ENCODE measurements at places on chromosomes 16 and 17. TPM values are rescaled to one million over a fixed set of nuclear protein-coding genes. Genes with fewer than 3 reads are reported as not detected.
A peak's percentile ranks its signal among the peaks of the same experiment; 100 is the strongest.

DNA sequence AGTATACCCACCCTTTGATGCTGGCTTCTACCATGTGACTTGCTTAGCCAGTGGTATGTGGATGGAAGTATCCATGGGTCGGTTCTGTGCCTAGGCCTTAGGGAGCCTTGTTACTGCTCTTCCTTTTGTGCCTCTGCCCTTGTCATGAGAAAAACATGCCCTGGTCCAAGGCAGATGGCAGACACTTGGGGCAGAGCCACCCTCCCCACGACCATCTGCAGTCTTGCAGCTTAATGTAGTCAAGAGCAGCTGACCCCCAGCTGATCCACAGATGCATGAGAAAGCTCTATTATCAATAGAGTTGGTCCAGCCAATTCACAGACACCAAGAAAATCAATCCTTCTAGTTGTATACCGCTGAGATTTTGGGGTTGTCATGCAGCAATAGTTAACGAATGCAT, 95.7 kb downstream of the SLC39A11 start:
- no peak for DNase-seq

DNA sequence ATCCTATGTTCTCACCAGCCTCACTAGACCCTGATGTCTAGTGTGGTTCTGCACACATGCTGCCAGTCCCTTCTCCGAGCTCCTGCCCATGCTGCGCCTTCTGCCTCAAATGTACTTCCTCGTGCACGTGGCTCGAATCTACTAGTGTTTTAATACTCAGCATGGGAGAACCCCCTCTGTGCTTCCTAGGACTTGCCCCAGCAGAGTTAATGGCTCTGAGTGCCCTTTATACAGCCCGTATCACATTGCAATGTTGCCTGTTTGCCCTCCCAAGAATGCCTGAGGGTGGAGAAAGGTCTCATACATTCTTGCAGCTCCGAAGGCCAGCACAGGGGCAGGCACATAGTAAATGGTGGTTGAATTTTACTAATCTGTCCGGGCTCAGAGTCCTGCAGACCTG, 190.8 kb upstream of the NLRP1 start:
- no peak for DNase-seq

- no peak for DNase-seq
Observed at GRCh38 chr16:84449156-84450140, 55.0 kb downstream of the MEAK7 start.

DNA sequence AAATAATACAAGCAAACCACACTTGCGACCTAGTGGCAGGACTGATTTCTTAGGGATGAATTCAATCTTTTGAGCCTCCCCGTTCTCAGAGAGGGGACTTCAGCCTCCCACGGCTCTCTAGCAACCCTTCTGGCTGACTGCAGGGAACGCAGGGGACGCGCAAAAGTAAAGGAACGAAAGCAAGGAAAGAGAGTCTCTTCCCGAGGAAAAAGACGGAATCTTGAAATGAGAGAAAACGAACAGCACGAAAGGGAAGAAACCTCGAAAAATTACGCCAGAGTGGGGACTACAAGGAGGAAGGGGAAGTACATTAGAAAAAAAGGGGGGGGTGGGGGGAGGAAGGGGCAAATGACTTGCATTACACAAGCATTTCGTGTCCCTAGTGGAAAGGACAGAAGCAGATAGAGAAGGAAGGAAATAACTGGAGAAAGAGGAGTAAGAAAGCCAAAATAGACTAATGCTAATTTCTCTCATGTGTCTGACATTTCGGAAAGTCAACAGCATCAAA, 1.2 kb downstream of the GRB2 start:
- DNase-seq = no peak

- peak; percentile 77 for DNase-seq
Observed at GRCh38 chr16:5033256-5034166, at the start of gene NAGPA. TSS of gene NAGPA (minus strand) at chr16:5033935. CDS start at chr16:5033914, 21 bp downstream.

- no peak for DNase-seq
Observed at GRCh38 chr17:74987909-74988711, 678 bp downstream of the CDR2L start.

DNA sequence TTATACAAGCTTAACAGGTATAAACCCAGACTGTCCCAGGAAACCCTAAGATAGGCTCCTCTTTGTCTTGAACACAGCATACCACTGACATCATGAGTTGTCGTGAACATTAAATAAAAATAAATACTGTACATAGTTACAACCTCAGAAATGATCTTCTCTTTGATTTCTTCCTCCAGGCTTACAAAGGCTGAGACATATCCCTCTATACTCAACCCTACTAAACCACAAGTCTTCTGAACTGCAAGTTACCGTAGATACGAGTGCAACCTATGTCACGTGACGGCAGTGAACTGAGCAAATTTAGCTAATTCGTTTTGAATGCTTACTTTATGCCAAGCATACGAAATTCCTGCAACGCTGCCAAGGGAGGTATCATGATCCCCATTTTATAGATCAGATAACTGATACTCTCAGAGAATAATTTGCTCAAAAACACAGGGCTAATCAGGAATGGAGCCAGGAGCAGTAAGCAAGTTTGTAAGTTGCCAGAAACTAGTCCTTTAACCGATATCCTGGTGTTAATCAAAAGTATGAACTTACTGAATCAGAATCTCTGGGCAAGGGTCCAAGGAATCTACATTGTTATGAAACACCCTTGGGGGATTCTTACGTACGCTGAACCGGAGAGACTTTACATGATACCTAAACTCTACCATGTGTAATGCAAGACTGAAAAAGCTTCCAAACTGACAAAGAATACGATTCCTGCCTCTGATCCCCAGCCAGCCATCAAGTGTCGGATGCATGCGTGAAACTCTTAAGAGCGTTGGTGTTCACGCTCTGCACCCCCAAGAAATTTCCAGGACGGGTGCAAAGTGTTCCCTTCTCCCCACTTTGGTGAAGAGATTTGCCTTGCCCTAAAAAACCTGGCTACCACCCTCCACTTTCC, 106.2 kb downstream of the XYLT1 start:
- no peak for DNase-seq

DNA sequence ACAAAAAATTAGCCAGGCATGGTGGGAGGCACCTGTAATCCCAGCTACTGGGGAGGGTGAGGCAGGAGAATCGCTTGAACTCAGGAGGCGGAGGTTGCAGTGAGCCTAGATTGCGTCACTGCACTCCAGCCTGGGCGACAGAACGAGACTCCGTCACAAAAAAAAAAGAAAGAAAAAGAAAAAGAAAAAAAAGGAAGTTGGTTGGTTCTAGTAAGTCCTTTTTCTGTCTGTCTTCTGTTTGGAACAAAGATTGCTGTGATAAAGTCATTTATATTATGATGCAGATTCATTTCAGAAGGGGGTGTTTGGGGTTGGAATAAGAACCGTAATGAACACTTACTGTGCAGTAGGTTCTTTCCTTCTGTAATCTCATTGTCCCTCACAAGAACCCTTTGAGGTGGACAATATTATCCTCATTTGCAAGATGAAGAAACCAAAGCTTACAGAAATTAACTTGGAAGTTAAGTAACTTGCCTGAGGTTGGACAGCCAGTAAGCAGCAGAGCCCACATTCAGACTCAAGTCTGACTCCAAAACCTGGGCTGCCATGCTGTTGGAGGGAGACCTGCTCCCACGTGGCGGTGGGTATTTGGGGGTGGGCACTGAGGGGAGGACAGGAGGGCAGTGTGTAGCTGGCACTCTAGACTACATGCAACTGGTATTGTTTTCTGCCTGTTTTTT, 10.3 kb downstream of the MINK1 start:
- DNase-seq = no peak

GRCh38 chr16:49048557-49048956, 233.1 kb downstream of the CBLN1 start:
- DNase-seq = peak; percentile 9

The KRTAP16-1 gene
- not detected for total RNA-seq

The MT4 gene
- not detected for total RNA-seq

The KRTAP1-5 gene
- total RNA-seq = not detected

The IGF2BP1 gene
- under 0.01 TPM for total RNA-seq

The EME1 gene
- total RNA-seq = 2.6 TPM

The UTS2R gene
- not detected for total RNA-seq
